D341Med (cell line): ENCODE measurements at places on chromosomes 12 and 14.

DNA sequence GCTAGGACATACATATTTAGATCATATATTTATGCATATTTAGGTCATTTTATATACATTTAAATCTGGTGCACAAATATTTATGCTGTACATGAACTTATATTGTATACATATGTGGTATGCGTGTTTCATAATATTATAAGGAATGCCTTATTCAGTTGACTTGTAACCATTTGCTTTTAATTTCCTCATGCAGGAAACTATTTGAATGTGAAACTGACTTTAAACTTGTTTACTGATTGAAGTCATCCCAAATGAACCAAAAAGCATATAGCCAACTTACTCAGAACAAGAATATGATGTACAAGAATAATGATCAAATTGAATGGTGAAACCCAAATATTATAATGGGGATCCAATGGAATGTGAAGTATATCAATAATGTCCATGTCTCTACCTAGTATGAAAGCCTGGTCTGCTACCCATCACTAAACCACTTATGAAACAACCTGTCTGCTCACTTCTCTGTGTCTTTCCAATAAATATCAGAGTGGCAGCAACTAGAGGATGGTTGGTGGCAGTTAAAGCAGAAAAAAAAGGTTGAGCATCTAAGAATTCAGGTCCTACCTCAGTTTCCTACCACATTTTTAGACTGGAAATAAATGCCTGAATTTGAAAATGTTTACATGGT is 38.3 kb downstream of the RPS6KA5 start:
- DNase-seq = no peak

DNA sequence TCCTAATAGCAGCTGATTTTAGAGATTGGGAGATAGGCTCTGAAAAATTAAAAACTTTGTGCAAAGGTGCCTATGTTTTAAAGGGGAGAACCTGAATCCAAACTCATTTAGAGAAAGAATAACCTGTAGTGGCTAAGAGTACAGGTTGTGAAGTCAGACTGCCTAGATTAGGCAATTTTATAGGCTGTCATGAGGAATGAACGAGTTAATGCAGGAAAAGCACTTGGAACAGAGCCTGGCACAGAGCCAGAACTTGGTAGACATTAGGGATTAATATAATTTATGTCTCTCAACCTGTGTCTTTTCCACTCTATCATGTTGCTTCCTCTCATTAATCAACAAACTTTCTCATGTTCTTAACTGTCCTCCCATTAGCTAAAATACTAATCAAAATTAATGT is 98.1 kb downstream of the WIF1 start:
- DNase-seq = no peak

GRCh38 chr12:63967358-63968145 is 123.1 kb downstream of the SRGAP1 start:
- no peak for DNase-seq

DNA sequence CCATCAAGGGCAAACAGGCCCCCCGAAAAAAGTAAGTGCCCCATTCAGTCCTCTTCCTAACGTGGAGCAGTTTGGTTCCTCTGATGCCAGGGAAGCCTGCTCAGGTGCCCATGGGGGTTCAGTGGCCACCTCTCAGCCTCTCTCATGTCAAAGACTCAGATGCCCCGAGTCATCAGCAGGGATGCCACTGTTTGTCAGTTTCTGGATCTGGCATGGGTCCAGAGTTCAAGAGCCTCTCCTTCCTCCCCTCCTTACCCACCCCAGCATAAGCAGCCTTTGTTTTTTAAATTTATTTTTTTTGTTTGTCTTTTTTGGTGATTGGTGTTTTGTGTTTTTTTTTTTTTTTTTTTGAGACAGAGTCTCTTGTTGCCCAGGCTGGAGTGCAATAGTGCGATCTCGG is 11.3 kb downstream of the KMT5A start:
- no peak for DNase-seq

- no peak for DNase-seq
These were observed 69.3 kb upstream of the FRMD6 start for GRCh38 chr14:51582437-51582836.

GRCh38 chr14:69865701-69866365 is 13.4 kb upstream of the SMOC1 start:
- no peak for DNase-seq

DNA sequence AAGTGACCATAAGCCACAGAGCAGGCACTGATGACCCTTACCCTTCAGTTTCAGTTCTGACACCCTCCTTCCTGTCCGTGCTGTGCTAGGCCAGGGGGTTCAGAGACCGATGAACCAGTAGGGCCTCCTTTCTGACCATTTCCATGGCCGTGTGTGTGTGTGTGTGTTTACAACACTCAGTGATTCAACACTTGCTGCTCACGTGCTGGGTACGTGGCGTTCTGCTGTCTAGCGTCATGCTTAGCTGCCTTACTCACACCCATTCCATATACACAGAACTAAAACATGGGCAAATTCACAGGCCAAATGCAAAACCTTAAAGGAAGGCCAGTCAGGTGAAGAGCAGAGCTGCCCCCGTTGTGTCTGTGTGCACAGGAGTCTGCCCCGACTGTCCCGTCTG is 67.5 kb downstream of the DNAH10 start:
- no peak for DNase-seq

- DNase-seq = no peak
These were observed 55.6 kb downstream of the KCTD10 start for GRCh38 chr12:109421355-109422087.

- DNase-seq = no peak
These were observed 321.4 kb upstream of the LRFN5 start for GRCh38 chr14:41285186-41285748.

DNA sequence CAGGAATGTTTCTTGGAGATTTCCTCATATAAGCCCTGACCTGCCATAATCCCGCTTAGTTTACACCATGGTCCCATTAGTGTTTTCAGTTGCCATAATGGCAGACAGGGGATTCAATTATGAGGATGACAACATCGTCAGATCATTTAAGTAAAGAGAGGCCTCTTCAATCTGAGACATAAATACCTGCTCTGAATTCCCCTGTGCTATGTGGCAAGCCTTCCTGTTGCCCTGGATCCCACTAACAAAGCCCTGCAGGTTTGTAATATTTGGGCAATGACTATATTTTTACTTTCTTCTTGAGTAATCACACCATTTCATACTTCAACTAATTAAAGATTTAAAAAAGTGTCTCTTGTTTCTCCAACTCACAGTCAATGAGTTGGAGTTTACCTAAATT is 108.9 kb downstream of the TRAFD1 start:
- no peak for DNase-seq

DNA sequence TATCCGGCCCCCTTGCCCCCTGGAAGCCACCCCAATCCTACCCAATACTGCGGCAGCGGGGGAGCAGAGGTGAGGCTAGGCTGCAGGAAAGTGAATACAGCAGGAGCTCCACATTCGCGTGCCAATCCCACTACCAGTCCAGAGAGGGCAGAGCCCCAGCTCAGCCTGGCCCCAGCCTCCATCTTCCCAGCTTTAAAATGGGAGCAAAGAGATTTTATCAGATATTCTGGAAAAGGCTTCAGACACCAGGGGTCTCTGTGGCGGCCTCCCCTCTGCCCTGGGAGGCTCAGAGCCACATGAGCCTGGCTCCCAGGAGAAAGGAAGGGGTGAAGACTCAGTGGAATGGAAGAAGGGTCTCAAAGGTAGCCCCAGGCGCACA is 72.7 kb downstream of the NCOR2 start:
- no peak for DNase-seq

DNA sequence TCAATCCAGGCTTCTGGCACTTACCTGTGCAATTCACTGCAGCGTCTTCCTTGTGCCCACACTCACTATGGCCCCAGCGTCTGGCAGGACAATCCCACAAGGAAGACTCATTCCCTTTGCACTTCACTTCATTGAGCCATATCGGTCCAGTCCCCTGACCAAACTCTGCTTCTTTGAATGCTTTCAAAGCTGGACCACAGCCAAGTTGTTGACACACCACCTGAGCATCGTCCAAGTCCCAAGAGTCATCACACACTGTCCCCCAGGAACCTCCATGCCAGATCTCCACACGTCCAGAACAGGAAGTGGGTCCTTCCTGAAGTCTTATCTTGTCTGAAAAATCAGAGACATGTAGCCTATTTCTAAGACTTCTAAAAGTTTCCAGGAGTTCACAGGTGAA is 20.2 kb downstream of the CD163 start:
- DNase-seq = no peak
